ENCODE measurements at places on chromosomes 13 and 19.

- DNase-seq: no peak
Measured at GRCh38 chr13:76053181-76053580, 417.1 kb downstream of the LMO7 start.

DNA sequence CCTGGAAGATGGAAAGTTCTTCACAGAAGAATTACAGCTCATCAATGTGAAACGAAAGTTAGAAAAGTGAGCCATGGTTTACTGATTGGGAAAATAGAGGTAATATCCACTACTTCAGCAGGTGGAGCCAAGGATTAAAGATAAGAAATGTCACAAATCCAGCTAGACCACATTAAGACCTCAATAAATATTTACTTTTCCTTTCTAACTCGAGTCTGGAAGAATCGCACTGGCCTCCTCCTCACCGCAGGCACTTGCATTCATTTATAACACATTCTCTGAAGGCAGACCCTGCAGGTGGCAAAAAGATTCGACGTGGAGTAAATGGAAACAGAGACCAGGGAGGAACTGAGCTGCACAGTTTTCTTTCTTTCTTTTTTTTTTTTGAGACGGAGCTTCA is 7.4 kb downstream of the SLC35E1 start:
- DNase-seq: no peak

- no peak for DNase-seq
Measured at GRCh38 chr19:15038294-15038693, 11.0 kb upstream of the CASP14 start.

DNA sequence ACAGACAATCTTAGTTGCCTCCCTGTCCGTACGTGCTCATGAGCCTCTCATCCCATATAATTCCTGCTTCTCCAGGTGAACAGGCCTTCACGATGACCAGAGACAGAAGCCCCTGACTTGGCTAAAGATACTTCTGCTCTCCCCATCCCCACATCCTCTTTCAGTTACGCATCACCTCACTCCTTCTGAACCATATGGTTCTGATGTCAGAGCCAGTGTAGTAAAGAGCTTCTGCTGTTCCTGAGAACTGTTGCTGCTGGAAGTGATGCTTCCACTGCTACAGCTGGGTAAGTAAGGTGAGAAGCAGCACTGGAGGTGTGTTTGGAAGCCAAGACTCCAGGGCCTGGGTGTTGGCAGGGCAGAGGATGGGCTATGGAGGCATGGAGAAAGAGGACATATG is 12.9 kb downstream of the SIGLECL1 start:
- DNase-seq: no peak

- DNase-seq: no peak
Measured at GRCh38 chr19:2494084-2494446, 18.1 kb downstream of the GADD45B start.

DNA sequence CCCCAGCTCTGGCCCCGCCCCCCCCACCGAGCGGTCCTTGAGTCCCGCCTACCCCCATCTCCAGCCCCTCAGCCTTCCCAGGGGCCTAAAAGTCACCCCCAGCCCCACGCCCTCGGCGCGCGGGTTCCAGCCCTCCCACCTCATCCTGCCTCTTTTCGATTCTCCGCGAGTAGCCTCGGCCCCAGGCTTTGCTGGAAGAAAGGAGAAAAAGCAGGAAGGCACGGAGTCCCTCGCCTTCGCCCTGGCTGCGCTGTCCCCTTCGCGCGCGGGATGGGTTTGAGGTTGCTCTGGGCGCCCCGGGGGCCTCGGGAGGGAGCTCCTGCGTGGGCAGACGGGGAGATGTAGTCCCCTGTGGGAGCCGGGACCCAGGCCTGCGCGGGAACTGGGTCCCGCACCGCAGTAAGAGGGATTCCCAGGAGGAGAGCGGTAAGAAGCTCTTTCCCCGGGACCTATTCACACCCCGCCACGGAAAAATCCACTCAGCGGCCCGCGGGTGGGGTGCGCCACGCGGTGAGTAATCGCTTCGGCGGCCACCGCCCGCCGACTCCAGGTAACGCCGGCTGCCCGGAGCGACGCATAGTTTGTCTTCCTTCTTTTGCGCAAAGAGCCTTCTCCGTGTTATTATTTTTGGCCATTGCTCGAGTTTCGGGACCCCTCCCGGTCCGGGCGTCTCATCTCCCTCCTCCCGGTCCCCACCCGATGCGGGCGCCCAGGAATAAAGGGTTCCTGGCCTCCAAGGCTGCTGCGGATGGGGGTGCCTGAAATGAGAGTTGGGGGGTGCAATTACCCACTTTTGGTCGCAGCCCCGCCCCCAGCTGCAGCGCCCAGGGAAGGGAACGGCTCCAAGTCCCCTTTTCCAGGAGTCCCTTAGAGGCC is 865 bp upstream of the CRLF1 start:
- DNase-seq: no peak

DNA sequence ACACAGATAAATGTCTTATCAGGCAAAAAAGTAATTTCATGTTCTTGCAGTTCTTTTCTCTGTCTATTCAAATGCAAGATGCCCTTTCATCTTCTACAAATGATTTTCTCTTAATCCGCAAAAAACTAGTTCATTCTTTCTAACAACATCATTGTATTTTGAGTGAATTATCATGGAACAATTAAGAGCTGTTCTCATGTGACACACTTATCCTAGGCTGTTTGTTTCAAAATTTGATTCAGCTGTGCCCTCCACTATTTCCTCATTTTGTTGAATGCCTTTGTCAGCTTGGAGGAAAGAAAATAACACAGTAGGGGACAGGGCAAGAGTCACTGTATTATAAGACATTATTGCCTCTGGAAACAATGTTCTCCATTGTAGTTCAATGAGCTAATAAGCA is 396.9 kb downstream of the KCTD12 start:
- no peak for DNase-seq

GRCh38 chr13:56718791-56719190 is 421.9 kb upstream of the PRR20A start:
- no peak for DNase-seq

DNA sequence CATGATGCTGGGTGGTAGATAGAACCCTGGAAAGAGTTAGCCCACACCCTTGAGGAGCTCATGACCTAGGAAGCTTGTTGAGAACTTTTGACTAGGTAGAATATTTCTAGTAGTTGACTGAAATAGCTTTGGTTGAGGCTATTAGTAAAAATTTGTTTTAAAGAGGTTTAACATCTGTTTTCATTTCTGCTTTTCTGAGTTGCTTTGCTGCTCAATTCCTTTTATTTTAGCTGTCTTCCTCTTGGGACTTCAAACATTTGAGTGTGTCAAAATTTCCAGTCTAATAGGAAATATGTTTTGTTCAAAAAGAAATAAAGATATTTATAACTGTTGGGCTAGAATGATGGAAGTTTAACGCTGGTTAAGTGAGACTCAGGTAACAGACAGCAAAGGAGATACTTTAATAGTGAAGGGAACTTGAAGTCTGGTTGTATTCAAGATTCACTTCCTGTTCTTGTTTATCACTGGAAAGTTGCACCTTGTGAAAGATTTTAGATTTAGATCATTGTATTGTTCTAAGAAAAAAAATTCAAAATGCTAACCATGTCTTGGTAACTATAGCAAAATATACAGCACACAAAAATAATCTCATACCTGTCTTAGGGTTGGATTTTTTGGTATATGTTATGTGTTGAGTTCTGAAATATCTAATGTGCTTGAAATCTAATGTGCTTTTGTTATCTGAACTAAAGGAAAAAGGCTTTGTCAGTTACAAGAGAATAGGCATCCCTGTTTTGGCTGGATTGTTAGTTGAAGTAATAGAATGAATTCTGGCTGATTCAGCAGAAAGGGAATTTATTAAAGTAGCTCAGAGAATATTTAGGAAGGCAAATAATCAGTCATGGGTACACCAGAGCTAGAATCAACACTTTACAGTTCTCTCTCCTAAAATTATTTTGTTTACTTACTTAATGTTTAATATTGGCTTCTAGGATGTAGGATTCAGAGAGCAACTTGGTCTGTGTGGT is 24.4 kb upstream of the GPR18 start:
- no peak for DNase-seq

DNA sequence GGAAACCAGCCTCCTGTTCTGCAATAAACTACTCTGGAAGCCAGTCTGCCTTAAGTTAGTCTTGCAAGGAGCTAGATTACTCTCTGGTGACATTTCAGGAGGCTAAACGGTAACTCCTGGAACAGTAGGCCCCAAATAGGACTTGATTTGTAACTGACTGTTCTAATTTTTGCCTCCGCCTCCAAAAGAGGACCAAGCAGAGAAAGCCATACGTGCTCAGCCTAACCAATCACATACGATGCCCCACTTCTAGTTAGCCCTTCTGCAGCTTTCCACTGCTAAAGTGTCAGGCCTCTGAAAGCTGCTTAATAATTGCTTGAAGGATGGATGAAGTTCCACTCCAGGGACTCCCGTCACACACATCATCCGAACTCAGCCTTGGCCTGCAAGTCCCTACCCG is 744 bp downstream of the ZNF805 start:
- DNase-seq: no peak

- no peak for DNase-seq
Measured at GRCh38 chr13:67048084-67048820, 181.9 kb downstream of the PCDH9 start.

DNA sequence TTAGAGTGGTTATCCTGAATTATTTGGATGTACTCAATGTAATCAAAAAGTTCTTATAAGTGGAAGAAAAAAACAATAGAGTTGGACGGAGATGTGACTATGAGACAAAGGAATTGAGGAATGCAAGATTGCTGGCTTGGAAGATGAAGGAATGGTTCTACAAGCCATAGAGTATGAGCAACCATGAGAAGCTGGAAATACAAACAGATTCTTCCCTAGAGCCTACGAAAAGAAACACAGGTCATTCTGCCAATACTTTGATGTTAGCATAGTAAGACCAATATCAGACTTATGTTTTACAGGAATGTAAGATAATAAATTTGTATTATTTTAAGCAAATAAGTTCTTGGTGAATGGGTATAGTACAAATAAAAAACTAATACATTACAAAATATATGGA is 249.2 kb downstream of the DIAPH3 start:
- DNase-seq: no peak

DNA sequence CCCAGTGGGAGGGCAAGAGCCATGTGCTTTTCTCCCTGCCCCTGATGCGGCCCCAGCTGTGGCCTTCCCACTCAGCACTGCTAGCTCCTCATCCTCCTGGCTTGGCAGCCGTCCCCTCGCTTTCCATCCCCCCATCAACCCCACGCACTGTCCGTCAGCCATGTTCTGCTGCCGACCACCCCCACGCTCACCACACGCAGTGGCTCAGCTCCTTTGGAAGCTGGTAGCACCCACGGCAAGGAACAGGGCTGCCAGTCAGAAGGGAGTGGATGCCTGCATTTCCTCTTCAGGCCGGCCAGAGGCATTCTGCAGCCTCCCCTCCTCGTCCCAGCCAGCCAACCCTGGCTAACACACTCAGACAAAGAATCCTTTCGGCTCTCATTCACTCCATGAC is 6.3 kb downstream of the CALM3 start:
- peak; percentile 22 for DNase-seq

DNA sequence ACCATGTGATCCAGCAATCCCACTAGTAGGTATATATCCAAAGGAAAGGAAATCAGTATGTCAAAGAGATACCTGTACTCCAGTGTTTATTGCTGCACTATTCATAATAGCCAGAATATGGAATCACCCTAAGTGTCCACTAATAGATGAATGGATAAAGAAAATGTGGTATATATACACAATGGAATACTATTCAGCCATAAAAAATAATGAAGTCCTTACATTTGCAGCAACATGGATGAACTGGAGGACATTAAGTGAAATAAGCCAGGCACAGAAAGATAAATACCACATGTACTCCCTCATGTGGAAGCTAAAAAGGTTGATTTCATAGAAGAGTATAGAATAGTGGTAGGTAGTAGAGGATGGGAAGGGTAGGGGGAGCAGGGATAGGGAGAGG is 23.5 kb downstream of the BORA start:
- DNase-seq: no peak

- DNase-seq: no peak
Measured at GRCh38 chr19:28670836-28671235, 542.1 kb downstream of the UQCRFS1 start.

DNA sequence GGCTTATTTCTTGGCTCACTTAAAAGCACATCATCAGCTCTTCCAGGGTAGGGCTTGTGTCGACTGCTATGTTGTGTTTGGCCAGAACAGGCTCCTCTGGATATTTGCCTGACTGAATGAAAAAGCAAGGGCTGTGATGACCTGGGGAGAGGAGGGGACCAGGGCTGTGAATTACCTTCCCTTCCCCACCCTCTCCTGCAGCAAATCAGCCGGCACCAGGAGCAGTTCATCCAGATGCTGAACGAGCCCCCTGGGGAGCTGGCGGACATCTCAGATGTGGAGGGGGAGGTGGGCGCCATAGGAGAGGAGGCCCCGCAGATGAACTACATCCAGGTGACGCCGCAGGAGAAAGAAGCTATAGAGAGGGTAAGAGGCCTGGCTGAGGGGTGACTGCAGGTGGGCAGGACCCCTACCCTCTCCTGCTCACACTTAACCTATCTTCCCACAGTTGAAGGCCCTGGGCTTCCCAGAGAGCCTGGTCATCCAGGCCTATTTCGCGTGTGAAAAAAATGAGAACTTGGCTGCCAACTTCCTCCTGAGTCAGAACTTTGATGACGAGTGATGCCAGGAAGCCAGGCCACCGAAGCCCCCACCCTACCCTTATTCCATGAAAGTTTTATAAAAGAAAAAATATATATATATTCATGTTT is 4.4 kb downstream of the GADD45GIP1 start:
- no peak for DNase-seq

DNA sequence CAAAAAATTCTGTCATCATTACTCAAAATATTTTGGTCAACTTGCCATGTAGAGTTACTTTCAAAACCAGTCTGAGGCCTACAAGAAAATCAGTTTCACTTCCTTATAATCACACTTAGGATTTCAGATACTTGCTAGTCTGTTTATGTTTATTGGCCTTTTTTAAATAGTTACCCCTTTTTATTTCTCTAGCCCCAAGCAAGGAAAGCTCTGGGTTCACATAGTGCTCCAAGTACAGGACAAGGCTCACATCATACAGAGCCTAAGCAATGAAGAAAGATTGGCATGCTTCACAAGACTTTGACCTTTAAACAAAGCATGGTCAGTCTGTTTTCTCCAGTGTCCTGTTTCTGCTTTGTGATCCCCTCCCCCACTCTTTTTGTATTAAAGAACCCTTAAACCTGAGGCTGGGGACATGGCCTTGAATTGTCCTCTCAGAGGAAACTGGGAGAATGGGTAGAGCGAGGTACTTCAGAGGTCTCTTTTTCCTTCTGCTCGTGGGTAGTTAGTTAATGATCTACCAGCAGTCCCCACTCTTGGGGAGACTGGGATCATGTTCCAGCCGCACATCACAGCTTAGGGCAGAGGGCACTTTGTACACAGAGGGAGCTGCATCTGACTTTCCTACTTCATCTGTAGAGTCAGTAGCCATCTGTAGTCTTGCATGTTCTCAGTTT is 30.7 kb downstream of the CEACAM1 start:
- DNase-seq: no peak

Data from ovary (tissue), 10 donors.